ENCODE measurements at places on chromosomes 2 and 18.
A peak's percentile ranks its signal among the peaks of the same experiment; 100 is the strongest.

DNA sequence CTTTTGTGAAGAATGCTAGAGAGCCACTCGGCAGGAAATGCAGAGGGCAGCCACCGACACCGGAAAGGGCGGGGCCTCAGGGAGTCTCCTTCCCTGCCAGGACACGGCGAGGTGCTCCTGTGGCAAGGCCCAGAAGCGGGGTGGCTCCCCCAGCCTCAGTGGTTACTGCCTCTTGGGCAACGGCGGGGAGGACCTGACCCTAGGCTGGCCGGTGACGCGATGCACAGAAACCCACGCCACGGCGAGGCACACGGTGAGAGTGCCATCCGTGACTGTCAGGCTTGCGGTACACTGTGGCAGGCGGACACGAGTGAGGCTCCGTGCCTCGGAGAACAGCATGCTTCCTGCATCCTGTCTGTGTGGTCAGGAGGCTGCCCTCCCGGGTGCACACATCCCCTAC, 47.8 kb downstream of the ZAP70 start:
- peak; percentile 55 for DNase-seq

GRCh38 chr2:28321426-28321825, 71.2 kb upstream of the FOSL2 start:
- no peak for DNase-seq

GRCh38 chr18:22538426-22538825, 120.7 kb upstream of the CTAGE1 start:
- no peak for DNase-seq

DNA sequence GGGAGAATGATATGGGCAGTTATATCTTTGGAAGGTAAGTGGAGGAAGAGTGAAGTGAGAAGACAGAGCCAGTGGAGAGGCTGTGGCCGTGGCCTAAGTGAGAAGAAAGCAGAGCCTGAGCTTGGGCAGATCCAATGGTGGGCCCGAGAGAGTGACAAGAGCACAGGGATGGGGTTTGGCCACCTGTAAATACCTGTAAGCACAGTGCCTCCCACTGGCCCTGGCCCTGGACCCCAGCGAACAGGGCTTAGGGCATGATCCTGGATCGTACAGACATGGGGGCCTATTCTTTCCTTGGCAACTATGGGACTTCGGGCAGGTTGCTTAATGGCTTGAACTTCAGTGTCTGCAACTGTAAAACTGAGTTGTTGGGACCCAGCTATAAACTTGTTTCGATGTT, 44.1 kb downstream of the MTCL1 start:
- DNase-seq = no peak

DNA sequence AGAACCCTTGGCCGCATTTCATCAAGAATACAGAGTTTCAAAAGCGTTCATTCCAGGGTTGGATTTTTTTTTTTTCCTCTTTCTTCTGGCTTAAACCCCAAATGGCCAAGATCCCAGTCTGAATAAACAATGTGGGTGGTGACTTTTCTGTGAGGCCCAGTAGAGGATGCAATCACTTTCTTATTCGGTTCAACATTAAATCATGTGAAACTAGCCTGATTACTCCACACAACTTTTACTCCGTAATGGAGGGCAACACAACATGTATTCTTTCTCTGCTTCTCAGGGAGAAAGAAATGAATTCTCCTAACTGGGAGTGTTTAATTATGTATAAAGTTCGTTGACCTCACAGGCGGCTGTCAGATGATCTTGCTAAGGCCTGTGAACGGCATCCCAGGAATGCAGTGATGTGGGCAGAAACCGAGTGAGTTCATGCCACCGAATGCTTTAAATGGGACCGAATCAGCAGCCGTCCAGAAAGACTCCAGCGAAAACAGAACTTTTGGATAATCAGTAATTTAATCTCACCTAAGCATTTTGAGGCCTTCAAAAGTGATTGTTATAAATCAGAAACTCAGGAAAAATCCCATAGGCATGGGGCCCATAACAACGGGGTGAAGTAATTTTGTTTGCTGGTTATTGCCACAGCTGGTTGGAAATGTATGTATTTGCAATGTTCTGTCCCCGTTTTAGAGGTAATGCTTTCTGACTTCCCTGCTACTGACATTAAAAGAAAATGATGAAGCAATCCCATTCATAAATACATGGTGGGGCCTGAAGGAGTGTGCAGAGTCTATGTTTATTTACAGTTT, 81.5 kb downstream of the BCL2 start:
- no peak for DNase-seq

DNA sequence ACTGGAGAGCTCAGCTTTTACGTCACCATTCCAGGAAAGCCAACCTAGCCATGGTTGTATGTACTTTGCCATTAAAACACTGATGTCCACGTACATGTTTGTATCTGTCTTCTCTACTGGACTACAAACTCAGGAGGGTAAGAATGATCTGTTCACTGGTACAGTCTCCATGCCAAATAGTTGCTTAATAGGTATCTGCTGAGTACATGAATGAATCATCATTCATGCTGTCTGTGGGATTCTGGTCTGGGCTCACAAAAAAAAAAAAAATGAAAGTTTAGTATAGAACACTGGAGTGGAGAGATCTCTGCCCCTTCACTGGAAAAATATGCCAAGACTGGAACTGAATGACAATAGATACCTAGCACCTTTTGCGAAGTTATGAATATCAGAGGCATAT, 102.6 kb upstream of the ITGA4 start:
- no peak for DNase-seq

GRCh38 chr2:222828572-222828971, 32.3 kb upstream of the ACSL3 start:
- no peak for DNase-seq

DNA sequence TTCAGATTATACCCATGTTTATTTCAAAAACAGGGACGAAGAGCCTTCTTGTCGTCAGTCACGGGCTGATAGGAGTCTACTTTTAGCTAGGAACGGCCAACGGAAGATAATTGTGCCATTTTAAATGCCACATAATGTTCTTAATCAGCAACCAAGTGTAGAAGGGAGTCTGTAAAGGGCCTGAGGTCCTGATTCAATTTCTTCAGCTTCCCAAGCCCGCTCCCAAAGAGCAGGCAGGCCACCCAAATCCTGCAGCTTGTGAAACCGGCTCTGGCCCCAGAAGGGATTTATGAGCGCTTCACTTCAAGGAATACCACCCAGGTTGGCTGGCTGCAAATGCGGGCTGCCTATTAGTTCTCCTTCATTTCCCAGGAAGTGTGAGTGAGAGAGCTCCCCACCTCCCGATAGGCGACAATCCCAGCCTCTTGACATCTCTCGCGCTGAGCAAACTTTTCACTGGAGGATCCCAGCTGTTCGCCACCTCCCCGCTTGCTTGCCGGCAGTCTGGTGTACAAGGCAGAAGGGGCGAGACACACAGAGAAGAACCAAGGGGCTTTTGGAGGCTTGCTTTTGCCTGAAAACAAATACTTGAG, 272.9 kb downstream of the CDH20 start:
- no peak for DNase-seq

GRCh38 chr2:58081000-58081399, 34.4 kb downstream of the VRK2 start:
- no peak for DNase-seq

DNA sequence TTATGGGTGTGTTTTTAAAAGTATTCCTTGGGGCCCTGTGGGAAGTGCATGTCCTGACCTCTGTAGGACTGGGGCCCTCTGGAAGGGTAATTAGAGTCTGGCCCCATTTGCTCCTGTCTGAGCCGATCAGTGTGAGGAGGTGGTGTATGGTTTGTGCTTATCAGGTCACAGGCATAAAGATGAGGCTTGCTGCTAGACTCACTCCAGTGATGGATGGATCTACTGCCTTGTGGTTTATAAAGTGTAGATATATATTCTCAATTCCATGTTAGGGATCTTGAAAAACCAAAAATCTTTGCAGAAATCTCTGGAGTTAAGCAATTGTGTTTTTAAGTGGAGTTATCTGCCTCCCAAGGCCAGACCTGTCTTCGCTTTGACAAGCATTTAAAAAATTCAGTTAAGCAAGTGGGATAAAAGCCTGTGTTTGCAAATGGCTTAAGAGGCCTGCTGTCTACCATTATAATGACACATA, 182.4 kb downstream of the PTPRM start:
- DNase-seq = no peak

DNA sequence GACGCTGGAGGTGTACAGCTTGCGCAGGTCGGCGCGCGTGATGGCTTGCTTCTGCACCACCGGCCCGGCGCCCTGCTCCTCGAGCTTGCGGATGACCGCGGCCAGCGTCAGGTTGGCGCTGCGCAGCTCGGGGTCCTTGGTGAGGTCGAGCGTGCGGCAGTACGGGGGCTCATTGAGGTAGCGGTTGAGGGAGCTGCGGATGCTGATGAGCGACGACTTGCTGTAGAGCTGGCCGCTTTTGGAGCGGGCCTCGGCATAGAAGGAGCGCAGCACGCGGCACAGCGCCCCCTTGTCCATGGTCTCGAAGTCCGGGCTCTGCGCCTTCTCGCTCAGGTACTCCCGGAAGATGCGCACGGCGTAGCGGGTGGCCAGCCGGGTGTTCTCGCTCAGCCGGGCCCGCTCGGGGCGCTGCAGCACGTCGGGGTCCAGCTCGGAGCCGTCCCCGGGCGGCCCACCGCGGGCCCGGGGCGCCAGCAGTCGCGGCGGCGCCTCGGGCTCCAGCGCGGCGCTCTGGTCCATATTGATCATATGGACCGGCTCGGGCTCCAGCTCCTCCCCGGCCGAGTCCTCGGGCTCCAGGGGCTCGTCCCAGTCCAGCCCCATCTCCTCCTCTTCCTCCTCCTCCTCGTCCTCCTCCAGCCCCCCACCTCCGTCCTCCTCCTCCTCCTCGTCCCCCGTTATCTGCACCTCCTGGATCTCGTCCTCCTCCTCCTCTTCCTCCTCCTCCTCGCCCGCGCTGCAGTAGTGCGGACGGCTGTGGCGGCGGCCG, 523 bp downstream of the KCTD1 start:
- DNase-seq = peak; percentile 50

GRCh38 chr18:65326805-65327204, 424.0 kb upstream of the CDH7 start:
- DNase-seq = no peak

- no peak for DNase-seq
These were observed 78.0 kb downstream of the BCL2L11 start for GRCh38 chr2:111198701-111199100.

GRCh38 chr18:9542924-9543323, 67.6 kb downstream of the RALBP1 start:
- DNase-seq = no peak

- DNase-seq = no peak
These were observed 167.0 kb downstream of the INSIG2 start for GRCh38 chr2:118255301-118255700.

DNA sequence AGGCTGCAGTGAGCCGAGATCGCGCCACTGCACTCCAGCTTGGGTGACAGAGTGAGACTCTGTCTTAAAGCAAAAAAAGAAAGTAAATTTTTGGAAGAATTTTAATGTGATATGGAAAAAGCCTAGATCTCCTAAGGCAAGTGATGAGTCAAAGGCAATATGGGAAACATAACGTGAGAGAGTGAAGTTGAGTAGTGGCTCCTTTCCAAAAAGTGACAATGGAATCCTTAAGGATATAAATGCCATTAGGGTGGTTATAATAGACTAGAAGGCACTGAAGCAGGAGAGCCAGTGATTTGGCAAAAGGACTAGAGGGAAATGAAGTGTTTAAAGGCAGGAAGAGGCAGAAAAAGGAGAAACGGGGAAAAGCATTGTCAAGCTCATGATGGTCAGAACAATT, 25.6 kb downstream of the ARHGAP28 start:
- no peak for DNase-seq

- DNase-seq = no peak
These were observed 414.8 kb downstream of the TGIF1 start for GRCh38 chr18:3864669-3865298.

DNA sequence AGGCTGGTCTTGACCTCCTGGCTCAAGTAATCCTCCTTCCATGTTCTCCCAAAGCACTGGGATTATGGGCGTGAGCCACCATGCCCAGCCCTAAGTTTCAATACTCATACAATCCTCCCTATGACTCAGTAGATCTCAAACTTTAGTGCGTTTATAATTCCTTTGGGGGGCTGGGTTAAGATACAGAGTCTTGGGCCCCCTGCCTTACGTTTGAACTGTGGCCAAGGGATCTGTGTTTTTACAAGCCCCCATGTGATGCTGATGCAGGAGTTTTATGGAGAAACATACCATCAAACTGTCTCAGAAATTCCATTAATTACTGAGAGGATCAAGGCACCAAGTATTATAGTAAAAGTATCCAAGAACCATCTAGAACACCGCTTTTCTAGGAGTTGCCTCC, 38.2 kb upstream of the FAM136A start:
- DNase-seq = no peak
